Spleen (tissue), 13 donors: ENCODE measurements at places on chromosomes 12 and 14. TPM values are rescaled to one million over a fixed set of nuclear protein-coding genes. Genes with fewer than 3 reads are reported as not detected.
A peak's percentile ranks its signal among the peaks of the same experiment; 100 is the strongest.

The RNASE1 gene
- 339 TPM for total RNA-seq

The KRT72 gene
- 0.52 TPM for total RNA-seq

The ARMH4 gene
- total RNA-seq, result 1.1 TPM

The SYT1 gene
- 6.6 TPM for total RNA-seq

The GPRC5D gene
- 0.55 TPM for total RNA-seq

The TC2N gene
- 43.3 TPM for total RNA-seq

The NPAS3 gene
- 3.6 TPM for total RNA-seq

The MYO1H gene
- total RNA-seq, result not detected

DNA sequence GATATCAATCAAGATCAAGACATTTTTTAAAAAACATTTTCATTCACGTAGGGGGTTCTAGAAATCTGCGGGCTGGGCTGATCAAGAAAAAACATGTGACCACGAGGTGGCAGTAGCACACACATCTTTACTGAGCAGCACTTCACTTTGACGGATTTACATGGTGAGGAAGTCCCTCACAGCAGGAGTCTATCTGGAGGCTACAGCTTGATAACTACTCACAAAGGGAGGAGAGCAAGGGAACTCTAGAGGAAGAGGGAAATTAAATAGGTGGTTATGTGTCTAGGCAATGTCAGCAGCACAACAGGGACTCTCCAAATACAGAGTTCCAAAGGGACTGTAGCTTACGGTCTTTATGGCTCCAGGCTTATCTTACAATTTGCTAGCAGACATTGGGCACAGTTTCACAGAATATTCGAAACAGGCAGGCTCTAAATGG is 248.1 kb downstream of the DPY19L2 start:
- H3K27ac ChIP-seq, result no peak overlapping the region
- H3K4me1 ChIP-seq, result no peaks in the 10 kb centered on the region
- no peak overlapping the region for H3K4me3 ChIP-seq
- H3K36me3 ChIP-seq, result no peaks in the 10 kb centered on the region
- H3K27me3 ChIP-seq, result no peaks in the 10 kb centered on the region

GRCh38 chr12:6923003-6923732 is 4.6 kb upstream of the ATN1 start:
- H3K27me3 ChIP-seq, result no peaks in the 10 kb centered on the region
- DNase-seq, result peak; percentile 58
- no peaks in the 10 kb centered on the region for H3K36me3 ChIP-seq

DNA sequence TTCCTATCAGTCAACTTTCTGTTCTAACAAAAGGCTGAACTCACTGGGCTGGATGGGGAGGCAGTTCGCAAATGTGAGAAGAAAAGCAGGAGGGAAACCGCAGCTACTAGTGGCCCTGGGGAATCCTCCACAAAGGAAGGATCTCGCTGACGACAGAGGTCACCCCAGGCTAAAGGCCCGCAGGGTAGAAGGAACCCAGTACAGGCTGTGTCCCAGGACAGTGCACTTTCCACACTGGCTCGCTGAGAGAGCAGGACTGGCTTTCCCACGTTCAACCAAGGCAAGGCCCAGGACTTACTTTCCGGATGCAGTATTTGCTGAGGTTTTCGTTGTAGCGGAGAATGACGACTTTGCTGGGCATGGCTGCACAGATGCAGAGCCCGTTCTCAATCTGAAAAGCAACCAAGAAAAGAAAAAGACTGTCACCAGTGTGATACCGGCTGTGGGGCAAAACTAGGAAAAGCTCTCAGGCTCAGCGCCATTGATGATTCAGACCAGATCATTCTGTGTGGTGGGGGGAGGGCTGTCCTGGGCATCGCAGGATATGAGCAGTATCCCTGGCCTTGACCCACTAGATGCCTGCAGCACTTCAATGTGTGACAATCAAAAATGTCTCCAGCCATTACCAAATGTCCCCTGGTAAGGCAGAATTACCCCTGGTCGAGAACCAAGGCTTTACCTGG is 36.3 kb downstream of the PRKAB1 start:
- DNase-seq, result no peak
- peak overlapping the region; percentile 77 for H3K27ac ChIP-seq
- no peaks in the 10 kb centered on the region for H3K27me3 ChIP-seq
- no peak overlapping the region for H3K4me3 ChIP-seq

DNA sequence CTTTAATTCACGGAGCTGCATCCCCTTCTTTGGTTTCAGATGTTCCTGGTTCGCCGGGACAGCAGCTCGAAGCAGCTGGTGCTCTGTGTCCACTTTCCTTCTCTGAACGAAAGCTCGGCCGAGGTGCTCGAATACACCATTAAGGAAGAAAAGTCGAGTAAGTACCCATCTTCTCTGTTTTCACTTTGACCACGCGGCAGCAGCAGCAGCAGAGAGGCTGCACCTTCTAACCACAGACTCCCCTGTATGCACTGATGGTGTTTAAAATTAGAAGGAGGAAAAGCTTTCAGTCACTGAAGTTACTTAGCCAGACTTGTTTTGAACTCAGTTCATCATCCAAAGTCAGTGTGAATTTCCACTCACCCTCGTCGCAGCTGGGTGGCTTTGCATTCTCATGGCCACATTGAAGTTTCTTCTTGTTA is 63.8 kb downstream of the RIN3 start:
- H3K36me3 ChIP-seq, result peaks cover 25% of the 10 kb centered on the region
- no peaks in the 10 kb centered on the region for H3K27me3 ChIP-seq
- H3K4me3 ChIP-seq, result no peak overlapping the region
- peak; percentile 75 for DNase-seq
- H3K4me1 ChIP-seq, result peaks cover 28% of the 10 kb centered on the region
- H3K27ac ChIP-seq, result peak overlapping the region; percentile 72

- no peak overlapping the region for H3K27ac ChIP-seq
- H3K4me3 ChIP-seq, result no peak overlapping the region
- no peaks in the 10 kb centered on the region for H3K4me1 ChIP-seq
- H3K27me3 ChIP-seq, result no peaks in the 10 kb centered on the region
- no peaks in the 10 kb centered on the region for H3K36me3 ChIP-seq
Observed at GRCh38 chr14:99802301-99803105, 9.3 kb downstream of the EML1 start.

DNA sequence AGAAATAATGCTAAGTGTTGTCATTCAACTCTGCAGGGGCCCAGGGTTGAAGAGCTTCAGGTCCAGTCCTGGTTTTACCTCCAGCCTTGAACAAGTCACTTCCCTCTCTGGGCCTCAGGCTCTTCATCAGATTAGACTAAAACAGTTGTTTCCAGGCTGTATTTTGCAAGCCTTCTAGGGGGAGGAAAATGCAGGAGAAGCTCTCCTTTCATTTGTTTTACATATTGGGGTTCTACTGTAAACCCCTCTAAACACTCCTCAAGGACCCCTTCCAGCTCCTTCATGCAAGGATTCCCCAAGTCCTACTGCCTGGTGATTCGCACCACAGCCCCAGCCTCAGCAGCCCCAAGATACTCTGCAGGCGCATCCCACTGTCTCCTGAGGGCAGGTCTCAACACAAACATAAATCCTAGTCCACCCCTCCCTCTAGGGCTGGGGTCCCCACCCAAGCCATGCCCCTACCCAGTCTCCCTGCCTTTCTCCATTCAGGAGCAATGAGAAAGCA is 2.7 kb downstream of the SDR9C7 start:
- no peak overlapping the region for H3K4me3 ChIP-seq
- no peaks in the 10 kb centered on the region for H3K27me3 ChIP-seq
- H3K27ac ChIP-seq, result no peak overlapping the region
- no peaks in the 10 kb centered on the region for H3K4me1 ChIP-seq

DNA sequence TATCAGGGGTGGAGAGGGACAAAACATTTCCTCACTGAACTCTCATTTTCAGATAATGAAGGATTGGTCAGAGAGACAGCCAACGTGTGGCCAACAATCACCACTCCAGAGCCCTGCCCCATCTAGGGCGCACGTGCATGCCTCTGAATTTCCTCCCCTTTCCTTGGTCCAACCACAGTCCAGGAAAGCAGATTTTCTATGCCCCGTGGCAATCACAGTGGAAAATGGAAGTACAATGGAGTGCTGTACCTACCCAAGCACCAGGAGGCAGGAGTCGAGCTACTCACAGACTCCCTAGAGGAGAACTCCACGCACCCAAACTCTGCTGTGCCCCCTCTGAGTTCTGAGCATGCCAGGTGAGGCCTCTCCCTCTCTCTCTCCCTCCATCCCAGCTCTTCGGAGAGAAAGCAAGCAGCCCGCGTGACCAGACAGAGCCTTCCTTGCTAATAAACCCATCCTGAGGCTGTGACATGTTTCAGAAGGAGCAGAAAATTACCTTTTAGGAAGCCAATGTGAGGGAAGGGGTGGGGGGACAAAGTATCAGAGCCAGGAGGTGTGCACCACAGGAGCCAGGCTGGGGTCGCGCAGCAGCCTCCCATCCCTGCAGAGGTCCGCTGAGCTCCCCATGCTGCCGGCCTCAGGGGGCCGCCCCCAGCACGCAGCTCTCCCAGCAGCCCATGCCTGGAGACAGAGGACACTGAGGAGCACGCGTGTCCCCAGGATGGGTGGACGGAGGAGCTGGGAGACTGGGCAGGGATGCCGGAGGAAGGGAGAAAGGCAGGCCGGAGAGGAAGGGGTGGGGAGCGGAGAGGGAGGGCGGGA is 73.4 kb downstream of the PITPNM2 start:
- no peaks in the 10 kb centered on the region for H3K27me3 ChIP-seq
- no peak for DNase-seq
- H3K27ac ChIP-seq, result peak overlapping the region; percentile 52
- no peak overlapping the region for H3K4me3 ChIP-seq
- no peaks in the 10 kb centered on the region for H3K4me1 ChIP-seq
- no peaks in the 10 kb centered on the region for H3K36me3 ChIP-seq

- no peak for DNase-seq
- no peaks in the 10 kb centered on the region for H3K27me3 ChIP-seq
- H3K27ac ChIP-seq, result no peak overlapping the region
- H3K4me3 ChIP-seq, result no peak overlapping the region
- peaks cover 16% of the 10 kb centered on the region for H3K4me1 ChIP-seq
Observed at GRCh38 chr14:32007755-32008362, 69.2 kb upstream of the ARHGAP5 start.

DNA sequence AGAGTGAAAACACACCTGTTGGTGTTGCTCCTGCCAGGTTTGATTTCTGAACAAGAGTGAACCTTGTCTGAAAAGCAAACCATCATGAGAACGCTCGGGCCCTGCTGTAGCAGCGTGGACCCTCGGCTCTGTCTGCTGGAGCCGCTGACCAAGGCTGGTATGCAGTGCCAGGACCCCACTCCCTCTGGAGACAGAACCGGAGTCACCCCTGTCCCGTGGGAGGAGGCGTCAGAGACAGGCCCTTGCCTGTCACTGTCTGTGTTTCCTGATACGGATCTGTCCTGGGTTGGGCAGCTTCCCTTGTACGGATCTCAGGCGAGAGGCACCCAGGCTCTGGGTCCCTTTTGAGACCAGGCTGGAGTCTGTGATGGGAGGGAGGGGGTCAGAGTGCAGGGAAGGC is 111.6 kb downstream of the ADGRD1 start:
- peak; percentile 62 for DNase-seq
- no peak overlapping the region for H3K27ac ChIP-seq
- H3K36me3 ChIP-seq, result no peaks in the 10 kb centered on the region
- no peaks in the 10 kb centered on the region for H3K4me1 ChIP-seq
- no peak overlapping the region for H3K4me3 ChIP-seq

DNA sequence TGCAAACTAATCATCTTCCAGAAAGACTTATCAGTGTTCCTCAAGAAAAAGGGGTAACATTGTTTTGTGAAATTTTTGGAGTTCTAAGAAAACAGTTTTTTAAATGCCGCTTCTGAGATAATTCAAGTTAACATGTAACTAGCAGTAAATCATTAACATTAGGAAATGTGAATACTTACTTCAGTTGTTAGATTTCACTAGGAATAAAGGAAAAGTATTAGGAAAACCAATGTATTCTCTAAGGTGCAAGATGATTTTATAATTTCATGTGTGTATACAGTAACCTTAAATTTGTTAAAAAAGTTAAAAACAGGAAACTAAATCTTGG is 36.8 kb downstream of the PAPOLA start:
- no peaks in the 10 kb centered on the region for H3K4me1 ChIP-seq
- no peak for DNase-seq
- H3K27me3 ChIP-seq, result no peaks in the 10 kb centered on the region
- H3K36me3 ChIP-seq, result no peaks in the 10 kb centered on the region
- H3K27ac ChIP-seq, result no peak overlapping the region

- H3K4me1 ChIP-seq, result peaks cover 80% of the 10 kb centered on the region
- no peaks in the 10 kb centered on the region for H3K36me3 ChIP-seq
- H3K27ac ChIP-seq, result peak overlapping the region; percentile 89
- no peak for DNase-seq
- H3K27me3 ChIP-seq, result no peaks in the 10 kb centered on the region
Observed at GRCh38 chr12:53051058-53051880, 1.4 kb downstream of the TNS2 start.

DNA sequence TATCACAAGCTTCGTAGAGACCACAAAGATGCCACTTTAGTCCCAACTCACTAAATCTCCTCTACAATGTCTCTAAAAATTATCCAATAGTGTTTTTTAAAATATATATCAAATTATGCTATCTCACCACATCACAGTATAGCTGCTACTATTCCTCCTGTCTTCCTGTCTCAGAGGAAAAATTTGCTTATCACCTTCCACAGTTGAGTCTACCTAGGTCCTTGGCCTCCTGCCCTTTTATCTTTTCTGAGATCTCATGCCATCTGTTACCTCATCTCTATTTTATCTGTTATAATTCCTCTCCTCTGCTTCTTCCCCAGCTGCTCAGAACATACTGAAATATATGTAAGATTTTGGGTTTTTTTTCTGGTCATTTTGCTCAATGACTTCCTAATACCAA is 568.2 kb downstream of the DIO2 start:
- H3K27ac ChIP-seq, result no peak overlapping the region
- H3K4me3 ChIP-seq, result no peak overlapping the region
- no peak for DNase-seq

DNA sequence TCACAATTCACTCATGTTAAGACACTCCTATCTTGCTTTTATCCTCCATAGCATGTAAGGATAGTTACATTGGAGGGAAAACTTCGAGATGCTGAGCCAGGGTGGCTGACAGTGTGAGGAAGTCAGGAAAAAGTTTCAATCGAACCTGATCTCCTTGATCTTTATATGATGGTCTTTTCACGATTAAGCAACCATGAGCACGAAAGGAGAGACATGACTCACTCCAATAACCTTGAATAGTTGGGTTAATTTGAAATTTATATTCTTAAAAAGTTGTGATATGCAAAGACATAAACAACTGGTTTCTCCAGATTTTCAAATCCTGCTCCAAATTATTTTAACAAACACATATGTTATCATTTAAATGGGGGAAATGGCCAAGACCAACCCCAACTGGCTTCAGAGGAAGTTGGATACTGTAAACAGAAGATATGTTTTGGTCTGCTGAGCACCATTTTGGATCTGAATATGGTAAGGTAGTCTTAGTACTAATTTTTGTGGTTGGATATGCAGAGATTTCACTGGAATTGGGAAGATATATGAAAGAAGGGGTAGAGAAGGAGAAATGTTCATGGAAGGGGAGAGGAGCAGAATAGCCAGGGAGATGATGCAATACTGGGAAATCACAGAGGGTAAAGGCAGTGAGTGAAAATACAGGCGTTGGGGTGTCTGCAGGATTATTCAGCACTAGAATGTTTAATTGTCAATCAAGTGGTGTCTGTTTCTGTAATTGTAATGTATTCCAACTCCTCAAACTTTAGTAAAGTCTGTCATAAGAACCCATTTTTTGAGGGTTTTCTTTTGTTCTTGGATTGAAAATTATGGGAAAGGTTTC is 185.2 kb upstream of the SLC38A2 start:
- no peaks in the 10 kb centered on the region for H3K36me3 ChIP-seq
- no peaks in the 10 kb centered on the region for H3K27me3 ChIP-seq
- DNase-seq, result no peak
- H3K27ac ChIP-seq, result no peak overlapping the region
- no peak overlapping the region for H3K4me3 ChIP-seq

GRCh38 chr12:123119808-123120207 is 31.1 kb downstream of the PITPNM2 start:
- H3K36me3 ChIP-seq, result no peaks in the 10 kb centered on the region
- H3K27ac ChIP-seq, result no peak overlapping the region
- no peak overlapping the region for H3K4me3 ChIP-seq
- H3K4me1 ChIP-seq, result peaks cover 12% of the 10 kb centered on the region
- no peak for DNase-seq
